NCI-H1105 (cell line): ENCODE measurements at places on chromosomes 6 and 20.

DNA sequence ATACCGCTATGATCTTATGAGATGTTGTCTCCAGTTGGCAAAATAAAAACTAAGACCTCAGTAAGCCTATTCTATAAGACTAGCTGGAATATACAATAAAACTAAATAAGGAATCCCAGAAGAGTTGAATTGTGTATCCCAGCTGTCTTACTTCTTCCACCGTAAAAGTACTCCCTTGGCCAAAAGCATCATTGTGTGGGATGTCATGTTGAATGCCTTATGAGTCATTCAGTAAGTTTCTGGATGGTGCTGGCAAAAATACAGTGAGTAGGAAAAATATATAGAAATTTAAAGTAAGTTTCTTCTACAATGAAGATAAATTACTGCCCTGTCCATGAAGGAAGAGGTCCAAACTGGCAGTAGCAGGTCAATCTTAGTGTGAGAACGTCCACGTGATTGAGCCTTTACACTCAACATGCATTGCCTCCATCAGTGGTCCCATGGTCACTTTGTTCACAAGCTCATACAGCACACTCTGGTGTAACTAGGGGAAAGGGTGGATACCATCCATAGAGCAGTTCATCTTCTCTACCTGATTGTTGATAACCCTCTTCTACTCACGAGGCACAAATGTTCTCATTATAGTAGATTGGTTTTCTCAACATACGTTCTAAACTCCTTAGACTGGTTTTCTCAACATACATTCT, 13.7 kb upstream of the ZNF318 start:
- no peak for DNase-seq

- DNase-seq: peak; percentile 41
These were observed 191.8 kb downstream of the TMEM200A start for GRCh38 chr6:130557481-130558112.

DNA sequence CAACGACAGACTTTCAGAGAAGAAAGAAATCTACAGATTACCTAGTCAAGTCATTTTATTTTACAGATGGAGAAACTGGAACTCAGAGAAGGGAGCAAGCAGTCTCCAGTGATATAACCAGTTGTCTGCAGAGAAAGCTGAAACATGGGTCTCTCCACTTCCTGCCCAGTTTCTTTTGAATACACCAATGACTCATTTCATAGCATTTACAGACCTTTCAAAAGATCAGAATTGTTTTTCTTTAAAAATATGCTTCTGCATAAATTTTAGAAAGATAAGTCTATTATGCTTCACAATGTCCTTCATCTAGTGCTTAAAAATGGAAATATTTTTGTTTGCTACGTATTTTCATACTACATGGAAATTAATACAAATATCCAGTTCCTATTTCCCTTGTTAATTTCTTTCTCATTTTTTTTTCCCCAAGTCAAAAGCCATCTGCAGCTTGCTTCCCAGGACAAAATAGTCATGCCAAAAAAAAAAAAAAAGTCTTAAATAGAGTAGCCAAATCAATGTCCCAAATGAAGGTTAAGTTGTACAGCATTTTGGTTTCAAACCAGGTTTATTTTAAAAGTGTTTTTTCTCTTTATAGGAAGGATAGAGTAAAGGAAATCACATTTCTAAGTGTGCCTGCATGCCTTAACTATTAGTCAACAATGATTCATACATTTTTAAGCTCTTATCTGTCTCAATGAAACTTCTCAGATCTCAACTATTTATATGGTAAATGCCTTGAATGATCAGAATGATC, 36.9 kb downstream of the ARHGAP18 start:
- DNase-seq: no peak

DNA sequence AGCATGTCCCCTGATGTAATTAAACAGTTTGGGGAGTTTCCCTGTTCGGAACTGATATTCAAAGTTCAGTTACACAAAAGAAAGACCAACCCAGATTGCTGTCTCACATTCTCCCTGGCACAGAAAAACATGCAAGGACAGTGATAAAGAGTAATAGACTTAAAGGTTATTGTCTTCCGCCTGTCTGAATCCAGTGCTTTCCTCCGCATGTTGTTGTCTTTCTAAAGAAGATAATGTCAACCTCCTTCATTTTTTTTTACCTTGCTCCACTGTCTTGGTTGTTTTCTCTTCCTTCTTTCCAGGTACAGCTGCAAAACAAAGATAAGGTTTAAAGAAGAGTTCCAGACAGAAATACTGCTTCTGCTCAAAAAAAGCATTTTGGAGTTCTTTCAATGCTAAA, 284.5 kb downstream of the TRDN start:
- DNase-seq: no peak

DNA sequence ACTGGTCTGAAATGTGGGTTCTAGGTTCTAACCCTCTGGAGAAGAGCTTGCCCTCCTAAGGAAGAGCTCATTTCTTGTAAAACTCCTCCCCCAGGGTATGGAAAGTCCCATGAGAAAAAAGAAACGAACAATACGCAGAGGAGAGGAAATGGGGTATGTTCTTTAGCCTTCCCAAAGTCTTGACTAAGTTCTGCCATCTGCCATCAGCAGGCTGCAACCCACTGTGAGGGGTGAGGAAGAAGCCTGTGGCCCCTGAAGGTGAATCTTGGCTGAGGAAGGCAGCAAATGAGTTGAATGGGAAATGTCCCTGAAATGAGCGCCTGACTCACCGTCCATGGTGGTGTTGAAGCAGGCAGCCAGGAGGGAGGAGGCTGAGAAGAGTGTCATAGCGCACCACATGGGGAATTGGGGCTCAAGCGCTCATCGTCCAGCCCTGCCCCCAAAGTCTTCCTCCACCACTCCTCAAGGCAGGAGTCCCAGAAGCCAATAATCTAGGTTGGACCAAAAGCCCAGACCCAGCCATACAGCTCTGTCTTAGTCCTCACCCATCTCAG, 10.4 kb upstream of the MATN4 start:
- DNase-seq: no peak
